Bone marrow (tissue), 2 donors: ENCODE measurements at places on chromosomes 7 and 10.

- no peak for DNase-seq
These were observed 3.9 kb upstream of the PURB start for GRCh38 chr7:44889086-44889781.

DNA sequence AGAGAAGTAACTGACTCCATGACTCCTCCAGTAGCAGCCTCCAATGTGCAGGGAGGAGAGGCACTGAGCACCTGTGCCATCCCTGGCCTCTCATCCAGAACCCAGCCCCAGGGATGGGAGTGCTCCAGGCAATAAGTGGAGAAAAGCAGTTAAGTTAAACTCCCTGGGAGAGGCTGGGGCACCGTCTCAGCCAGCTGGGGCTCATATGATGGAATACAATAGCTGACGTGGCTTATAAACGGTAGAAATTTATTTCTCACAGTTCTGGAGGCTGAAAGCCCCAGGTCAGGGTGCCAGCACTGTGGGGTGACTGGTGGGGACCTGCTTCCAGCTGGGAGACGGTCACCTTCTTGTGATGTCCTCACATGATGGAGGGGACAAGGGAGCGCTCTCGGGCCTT lies 94.7 kb downstream of the RAMP3 start:
- no peak for DNase-seq

GRCh38 chr10:22429146-22429545 lies 83.8 kb downstream of the SPAG6 start:
- DNase-seq: no peak

- DNase-seq: no peak
These were observed 151.2 kb upstream of the PCBD1 start for GRCh38 chr10:71039551-71039950.

GRCh38 chr10:44801383-44802327 lies 109.5 kb upstream of the TMEM72 start:
- DNase-seq: no peak

DNA sequence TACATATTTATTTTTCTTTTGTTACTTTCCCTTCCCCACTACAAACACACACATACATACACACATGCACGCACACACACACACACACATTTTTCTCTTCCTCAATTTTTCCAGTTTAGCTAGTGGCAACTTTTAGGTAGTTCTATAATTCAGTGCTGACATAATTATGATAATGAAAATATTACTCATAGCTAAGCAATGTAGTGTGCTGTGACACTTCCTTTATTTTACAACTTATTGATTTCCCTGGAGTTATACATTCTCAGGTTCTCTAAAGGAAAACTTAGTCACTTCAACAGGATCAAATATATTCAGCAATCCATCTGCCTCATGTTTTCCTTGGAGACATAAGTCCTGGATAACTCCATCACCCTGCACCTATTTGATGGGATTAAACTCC lies 151.6 kb downstream of the CACNA2D1 start:
- DNase-seq: no peak
